AG20443 (cell line): ENCODE measurements at places on chromosomes 2 and 18.

DNA sequence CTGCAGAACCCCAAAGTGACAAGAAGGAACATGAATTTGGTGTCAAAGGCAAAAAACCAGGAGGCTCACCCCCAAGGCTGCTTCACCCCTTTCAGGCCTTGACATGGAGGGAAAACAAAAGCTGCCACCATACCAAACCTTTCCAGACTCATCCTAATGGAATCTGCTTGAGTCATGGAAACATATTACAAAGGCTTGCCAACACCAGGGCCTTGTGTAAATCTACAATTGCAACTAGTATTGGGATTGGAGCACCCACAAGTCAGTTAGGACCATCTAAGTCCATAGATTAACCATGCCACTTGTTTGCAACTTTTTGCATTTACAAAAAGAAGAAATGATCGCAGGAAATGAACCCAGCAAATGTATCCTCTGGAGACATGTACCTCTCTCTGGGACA is 297.6 kb downstream of the CDCA7 start:
- DNase-seq, result peak; percentile 64

GRCh38 chr2:196336715-196337114 is 165.3 kb upstream of the STK17B start:
- DNase-seq, result no peak

GRCh38 chr2:46157966-46158310 is 139.3 kb upstream of the EPAS1 start:
- DNase-seq, result no peak

- no peak for DNase-seq
These were observed 389.2 kb downstream of the LRP1B start for GRCh38 chr2:141741652-141742051.

GRCh38 chr2:143796051-143796450 is 666.8 kb downstream of the ARHGAP15 start:
- no peak for DNase-seq

DNA sequence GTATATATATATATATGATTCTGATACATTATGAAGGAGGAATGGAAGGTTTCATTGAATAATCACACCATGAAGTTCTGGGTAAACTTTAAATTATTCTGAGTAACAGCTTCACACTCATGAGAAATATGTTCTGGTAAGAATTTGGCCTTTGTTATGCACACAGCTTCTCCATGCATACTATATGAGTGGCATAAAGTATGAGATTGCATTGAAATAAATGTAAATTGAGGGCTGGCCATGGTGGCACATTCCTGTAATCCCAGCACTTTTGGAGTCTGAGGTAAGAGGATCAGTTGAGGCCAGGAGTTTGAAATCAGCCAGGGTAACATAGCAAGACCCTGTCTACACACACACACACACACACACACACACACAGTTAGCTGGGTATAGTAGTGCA is 50.0 kb upstream of the ARL5A start:
- no peak for DNase-seq
